ENCODE measurements at places on chromosomes 1 and 21.

DNA sequence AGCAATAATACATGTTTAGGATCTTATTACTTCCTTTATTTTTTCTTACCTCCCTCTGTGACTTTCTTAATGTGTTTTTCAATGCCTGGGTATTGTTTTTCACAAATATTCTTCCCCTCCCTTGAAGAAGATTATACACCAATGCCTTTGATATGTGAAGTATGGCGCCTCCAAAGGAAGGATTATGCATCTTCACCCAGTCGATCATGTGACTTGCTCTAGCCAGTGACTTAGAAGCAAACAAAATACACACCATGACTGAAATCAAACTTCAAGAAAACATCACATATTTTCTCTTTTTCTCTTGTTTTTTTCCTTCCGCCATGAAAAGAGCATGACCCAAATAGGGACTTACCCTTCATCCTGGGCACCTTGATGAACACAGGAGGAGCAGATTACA lies 297.1 kb downstream of the NCAM2 start:
- no peak for DNase-seq

DNA sequence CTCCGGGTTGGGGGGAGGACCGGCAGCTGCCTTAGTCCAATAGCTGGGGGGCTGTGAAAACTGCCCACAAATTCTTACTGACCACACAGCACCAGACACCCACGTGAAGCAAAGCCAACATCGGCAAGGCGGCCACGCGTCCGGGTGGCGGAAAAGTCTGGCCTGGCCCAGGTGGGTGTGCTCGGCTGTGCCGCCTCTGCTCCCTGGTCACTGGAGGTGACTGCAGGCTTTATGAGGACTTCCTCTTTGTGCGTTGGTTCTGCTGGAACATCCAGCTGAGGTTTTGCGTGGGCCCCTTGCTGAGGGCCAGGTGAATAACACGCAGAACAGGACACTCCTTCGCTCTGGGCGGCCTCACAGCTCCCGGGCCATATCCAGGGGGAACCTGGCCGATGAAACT lies 35.4 kb downstream of the FAAP20 start:
- DNase-seq: no peak

- no peak for DNase-seq
These were observed 713.4 kb downstream of the PTPRU start for GRCh38 chr1:29949676-29950075.

DNA sequence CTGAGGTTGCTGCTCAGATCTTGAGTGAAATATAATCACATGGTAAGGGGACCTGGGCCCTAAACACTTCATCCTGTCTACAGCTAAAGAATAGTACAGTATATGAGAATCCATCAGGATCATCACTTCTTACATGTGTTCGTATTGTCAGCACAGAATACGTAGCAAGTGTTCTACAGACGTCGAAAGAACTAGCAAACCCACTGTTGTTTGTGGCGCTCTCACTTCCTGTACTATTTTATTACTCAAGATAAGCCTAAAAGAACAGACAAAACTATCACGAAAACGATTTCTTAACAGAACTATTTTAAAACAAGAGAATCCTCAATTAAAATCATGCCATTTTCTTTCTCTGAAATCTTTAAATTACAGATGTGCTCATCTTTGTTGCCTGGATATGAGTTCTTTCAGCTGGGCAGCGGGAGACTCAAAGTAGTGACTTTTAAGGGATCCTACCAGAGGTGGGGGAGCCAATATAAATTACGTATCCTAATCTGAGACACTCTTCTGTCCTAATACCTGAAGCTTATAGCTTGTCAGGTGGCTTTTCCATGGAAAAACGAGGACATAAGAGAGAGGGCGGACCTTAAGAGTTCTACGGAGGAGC lies 724 bp downstream of the ST7L start:
- no peak for DNase-seq

GRCh38 chr21:45017039-45017960 lies 57.1 kb upstream of the ADARB1 start:
- DNase-seq: peak; percentile 31

- no peak for DNase-seq
These were observed 18.3 kb downstream of the KCNC4 start for GRCh38 chr1:110228381-110228780.

GRCh38 chr1:183032122-183032921 lies 9.1 kb downstream of the LAMC1 start:
- no peak for DNase-seq

DNA sequence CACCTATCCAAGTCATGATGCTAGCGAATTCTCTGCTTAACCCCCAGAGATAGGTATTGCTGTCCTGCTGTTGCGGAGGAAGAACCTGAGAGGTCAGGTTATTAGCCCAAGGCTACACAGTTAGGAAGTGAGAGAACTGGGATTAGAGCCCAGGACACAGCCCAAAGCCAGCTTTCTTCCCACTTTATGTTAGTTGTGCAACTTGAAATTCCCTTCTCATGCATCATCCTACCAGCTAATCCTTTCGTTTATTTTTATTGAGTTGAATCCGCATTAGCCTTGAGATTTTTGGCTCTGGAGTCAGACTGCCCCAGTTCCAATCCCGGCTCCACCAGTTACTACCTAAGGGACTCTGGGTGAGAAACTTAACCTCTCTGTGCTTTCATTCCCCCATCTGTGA lies 65.4 kb downstream of the PLEKHA6 start:
- no peak for DNase-seq

GRCh38 chr1:238006779-238007178 lies 116.1 kb upstream of the ZP4 start:
- DNase-seq: no peak

- DNase-seq: no peak
These were observed 758.3 kb downstream of the USP25 start for GRCh38 chr21:16488042-16488441.

GRCh38 chr1:184021728-184022127 lies 15.8 kb downstream of the COLGALT2 start:
- no peak for DNase-seq

DNA sequence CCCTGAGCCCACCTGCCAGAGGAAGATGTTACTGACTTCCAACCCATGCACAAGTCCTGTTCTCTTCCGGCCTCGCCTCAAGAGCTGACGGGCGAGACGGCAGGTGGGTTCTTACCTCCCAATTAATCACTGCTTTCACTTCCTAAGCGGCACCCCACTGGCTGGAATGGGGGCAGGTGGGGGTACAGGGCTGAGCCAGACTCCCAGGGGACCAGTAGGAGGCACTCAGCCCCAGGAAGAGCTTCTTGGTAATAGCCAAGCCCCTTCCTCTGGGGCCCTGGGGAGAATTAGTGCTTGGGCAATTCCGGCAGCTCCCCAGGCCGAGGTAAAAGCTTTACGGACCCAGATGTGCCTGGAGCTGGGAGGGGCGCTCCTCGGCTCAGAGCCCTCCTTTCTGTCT lies 9.7 kb downstream of the CNTN2 start:
- no peak for DNase-seq

GRCh38 chr1:234997896-234998741 lies 130.5 kb downstream of the TOMM20 start:
- no peak for DNase-seq

GRCh38 chr1:234932511-234933430 lies 195.9 kb downstream of the TOMM20 start:
- no peak for DNase-seq

DNA sequence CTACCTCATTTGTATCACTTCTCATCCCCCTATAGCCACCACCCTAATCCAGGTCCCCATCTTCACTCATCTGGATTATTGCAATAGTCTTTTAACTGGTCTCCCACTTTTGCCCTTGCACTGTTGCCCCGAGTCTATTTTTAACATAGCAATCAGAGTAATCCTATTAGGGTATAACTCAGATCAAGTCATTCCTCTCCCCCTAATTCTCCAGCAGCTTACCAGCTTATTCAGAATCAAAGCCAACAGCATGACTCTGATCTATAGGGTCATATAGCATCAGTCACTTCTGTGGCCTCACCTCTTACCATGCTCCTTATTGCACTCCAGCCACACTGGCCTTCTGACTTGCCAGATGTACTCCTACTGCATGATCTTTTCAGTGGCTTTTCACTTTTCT lies 140.7 kb downstream of the PAPPA2 start:
- no peak for DNase-seq

- DNase-seq: no peak
These were observed 72.0 kb upstream of the CLDN14 start for GRCh38 chr21:36551731-36552433.

DNA sequence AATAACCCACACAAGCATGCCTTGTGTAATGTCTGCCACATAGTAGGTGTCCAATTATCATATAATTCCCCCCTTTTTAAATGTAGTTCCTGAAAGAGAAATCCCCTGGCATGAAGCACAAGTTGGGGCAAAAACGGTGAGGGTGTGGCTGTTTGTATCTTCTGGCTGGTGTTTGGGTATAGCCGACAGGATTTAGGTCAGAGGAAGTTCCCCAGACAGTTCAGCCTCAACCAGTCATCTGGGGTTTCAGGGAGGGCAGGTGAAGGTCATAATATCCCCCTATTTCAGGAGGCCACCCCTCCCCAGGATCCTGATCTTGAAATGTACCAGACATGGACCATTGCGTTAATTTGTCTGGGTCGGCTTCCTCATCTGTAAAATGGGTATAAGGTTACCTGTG lies 29.1 kb upstream of the JUN start:
- no peak for DNase-seq

DNA sequence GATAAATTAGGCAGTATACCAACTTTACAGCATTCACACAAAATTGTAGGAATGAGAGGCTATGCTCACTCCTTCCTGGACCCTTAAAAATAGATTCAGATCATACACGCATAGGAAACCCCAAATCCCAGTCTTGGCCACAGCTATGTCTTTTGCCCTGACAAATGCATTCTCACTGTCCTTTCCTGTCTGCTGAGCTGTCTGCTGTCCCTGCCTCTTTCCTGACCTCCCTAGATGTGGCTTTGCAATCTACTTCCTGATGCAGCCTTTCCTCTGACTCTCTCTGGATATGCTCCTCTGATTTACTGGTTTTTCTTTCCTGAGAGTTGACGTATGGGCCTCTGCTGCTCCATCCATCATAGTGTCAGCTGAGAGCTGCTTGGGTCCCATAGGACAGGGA lies 59.8 kb upstream of the SLC35F3 start:
- no peak for DNase-seq

DNA sequence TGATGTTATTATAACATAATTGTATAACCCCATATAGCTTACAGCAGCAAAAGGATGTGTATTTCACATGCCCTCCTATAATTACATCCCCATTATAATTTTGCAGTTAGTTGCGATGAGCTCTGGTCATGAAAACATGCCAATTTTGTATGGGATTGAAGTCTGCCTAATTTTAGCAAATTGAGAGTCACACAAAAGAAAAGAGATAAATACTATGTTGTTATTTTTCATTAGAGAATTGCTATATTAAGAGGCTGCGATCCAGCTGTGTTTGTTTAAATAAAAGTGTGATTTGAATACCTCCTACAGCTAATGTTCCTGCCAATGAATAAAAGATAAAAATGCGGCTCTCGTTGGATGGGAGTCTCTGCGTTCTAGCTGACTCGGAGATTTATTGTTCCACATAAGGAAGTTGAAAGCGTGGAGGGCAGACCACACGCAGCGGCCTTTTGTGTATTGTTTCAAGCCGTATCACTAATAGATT lies 461.0 kb upstream of the NFIA start:
- no peak for DNase-seq

- no peak for DNase-seq
These were observed 9.7 kb upstream of the PRELP start for GRCh38 chr1:203465948-203466347.

DNA sequence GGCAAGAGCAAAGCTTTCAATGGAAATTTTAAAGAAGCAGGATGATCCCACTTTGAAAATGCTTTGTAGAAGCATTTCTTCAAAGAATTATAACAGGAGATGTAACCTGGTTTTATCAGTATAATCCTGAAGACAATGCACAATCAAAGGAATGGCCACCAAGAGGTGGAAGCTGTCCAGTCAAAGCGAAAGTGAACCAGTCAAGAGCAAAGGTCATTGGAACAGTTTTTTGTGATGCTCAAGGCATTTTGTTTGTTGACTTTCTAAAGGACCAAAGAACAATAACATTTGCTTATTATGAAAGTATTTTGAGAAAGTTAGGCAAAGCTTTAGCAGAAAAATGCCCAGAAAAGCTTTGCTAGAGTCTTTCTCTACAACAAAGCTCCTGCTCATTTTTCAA lies 5.5 kb upstream of the CD84 start:
- DNase-seq: no peak

DNA sequence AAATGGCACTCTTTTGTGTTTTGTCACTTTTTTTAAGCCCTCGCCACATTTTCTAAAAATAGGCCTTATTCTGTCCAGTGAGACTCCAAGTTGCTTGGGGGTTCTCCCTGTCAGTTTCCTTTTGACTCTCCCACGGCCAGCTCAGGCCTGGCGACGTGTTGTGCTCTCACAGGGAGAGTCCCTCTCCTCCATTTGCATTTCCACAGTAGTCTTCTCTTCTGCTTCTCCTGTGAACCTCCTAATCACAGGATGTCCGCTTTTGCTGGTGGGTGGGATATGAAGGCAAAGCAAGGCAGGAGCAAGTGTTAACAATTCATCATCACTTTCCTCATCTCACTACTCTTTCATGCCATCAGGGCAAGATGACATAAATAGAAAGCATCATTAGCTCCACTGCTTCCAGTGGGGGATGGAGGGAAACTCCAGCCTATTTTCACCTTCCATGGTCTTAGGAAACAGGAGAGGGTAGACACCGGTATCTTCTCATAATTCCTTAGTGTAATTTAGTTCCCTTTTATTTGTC lies 99.8 kb downstream of the INTS7 start:
- no peak for DNase-seq

DNA sequence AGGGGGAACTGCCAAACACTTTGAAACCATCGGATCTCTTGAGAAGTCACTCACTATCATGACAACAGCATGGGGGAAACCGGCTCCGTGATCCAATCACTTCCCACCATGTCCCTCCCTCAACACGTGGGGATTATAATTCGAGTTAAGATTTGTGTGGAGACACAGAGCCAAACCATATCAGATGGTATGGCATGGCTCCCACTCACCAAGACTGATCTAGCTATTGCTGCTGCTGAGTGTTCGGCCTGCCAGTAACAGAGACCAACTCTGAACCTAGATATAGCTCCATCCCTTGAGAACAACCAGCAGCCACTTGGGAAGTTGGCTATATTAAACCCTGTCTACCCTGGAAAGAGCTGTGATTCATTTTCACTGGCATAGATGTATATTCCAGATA lies 49.4 kb downstream of the CDCP2 start:
- no peak for DNase-seq

GRCh38 chr1:62870148-62870547 lies 86.2 kb downstream of the ATG4C start:
- DNase-seq: no peak
